ENCODE measurements at places on chromosomes 12 and 14.

DNA sequence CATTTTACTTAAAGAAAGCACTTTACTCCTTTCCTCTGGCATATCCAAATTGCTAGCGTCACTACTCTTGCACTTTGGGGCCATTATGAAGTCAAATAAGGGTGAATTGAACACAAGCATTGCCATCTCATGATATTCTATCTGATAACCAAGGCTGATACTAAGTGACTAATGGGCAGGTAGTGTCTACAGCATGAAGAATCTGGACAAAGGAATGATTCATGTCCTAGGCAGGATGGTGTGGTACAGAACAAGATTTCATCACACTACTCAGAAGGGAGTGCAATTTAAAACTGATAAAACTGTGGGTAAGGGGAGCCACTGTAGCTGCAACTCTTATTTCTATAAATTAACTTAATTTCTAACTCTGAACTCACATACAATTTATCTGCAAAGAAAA lies 7.7 kb upstream of the SLC6A15 start:
- DNase-seq: no peak

- no peak for DNase-seq
Observed at GRCh38 chr12:9039397-9039977, 50.1 kb downstream of the KLRG1 start.

- DNase-seq: no peak
Observed at GRCh38 chr14:63893701-63894458, 41.1 kb downstream of the SYNE2 start.

GRCh38 chr12:49777800-49778748 lies 36.7 kb downstream of the TMBIM6 start:
- DNase-seq: peak; percentile 55

DNA sequence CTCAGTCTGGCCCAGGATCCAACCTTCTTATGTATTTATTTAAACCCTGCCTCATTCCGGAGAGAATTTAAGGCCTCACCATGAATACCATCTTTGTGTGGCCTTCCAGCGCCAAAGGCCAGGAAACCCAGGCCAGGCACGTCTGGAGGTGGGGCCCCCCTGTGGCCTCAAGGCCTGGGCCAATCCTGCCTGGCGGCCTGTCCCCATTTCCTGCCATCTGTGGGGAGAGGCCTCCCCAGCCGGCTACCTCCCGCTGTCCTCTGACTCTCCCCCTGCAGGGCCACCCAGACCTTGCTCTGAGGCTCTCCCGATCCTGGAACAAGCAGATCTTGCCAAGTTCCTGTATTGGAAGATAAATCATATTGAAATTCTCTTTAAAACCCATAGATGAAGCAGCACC lies 37.4 kb upstream of the MEG3 start:
- no peak for DNase-seq

GRCh38 chr12:18808221-18808620 lies 70.3 kb downstream of the CAPZA3 start:
- DNase-seq: no peak

- DNase-seq: no peak
Observed at GRCh38 chr12:45429831-45430230, 213.9 kb downstream of the ANO6 start.

All from memory B cell (primary cell).